Naive thymus-derived CD4-positive, alpha-beta T cell (primary cell): ENCODE measurements at places on chromosomes 5 and 9.

DNA sequence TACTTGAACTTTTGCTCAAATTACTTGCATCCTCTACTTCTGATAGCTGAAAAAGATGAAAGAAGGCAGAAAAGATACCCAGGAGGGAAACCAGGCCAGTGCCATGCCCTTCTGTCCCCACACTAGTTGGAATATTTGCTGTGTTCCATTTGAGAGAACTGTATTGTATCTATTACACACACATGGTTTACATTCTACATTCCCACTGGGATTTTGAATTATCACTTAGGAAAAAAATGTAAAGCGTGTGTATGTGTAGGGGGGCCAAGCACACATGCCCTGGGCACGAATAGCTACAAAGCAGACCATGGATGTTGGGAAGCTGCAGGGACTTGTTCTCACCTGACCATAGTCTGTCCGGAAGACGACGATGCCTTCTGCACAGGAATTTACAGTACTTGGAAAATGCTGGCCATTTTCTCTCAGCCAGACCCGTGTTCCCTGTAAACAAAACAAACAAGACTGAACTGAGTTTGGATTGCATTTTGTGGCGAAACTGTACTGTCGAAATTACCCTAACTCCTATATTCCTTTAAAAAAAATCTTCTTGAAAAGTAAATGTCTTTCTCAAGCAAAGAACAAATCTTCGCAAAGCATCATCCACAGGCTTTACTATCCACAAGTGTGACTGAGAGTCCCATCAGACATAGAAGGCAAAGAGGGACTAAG is 58.7 kb downstream of the MYO10 start:
- DNase-seq, result no peak

DNA sequence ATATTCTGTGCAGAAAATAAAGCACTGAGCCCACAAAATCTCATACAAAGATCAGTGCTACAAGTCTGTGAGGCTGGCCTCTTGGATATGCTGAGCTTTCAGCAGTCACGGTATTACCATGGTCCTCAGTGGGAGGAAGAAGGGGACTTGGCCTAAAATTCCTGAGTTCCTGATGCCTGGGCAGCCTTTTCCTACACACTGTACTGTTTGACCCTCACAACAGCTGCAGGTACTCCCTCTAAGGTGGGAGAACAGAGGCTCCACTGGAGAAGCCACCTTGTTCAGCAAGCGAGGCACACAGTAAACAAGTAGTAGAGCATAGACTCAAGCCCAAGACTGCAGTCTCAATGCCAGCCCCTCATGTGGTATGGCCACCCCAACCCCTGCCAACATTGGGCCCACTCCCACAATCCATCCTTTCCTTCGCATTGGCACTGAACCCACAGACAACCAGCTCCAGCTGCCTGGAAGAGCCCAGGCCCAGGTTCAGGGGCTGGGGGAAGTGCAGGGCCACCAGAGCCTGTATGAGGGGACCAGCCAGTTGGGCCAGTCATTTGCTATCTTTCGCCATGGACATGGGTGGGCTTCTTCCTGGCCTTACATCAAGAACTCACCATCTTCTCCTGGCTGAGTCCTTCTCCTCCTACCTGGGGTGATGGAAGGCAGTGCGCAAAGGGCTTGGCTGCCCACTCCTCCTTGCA is 14.3 kb downstream of the ACSL6 start:
- DNase-seq, result no peak

DNA sequence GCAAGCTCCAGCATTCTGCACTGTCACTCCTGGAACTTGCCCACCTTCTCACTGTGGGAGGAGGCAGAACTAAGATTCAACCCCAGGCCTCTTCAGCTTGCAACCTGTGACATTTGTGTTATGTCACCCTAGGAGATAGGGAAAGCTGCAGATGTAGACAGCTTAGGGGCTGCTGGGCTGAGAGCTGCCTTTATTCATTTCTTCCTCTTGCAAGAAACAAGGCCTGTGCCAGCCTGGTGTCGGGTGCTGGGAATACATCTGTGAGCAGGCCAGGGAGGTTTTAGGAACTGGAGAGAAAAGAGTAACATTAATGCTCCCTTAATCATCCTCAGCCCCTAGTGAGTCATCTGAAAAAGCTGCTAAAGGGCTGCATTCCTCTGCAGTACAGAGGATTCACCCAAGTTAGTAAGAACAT is 101.8 kb downstream of the FGF18 start:
- DNase-seq, result no peak

DNA sequence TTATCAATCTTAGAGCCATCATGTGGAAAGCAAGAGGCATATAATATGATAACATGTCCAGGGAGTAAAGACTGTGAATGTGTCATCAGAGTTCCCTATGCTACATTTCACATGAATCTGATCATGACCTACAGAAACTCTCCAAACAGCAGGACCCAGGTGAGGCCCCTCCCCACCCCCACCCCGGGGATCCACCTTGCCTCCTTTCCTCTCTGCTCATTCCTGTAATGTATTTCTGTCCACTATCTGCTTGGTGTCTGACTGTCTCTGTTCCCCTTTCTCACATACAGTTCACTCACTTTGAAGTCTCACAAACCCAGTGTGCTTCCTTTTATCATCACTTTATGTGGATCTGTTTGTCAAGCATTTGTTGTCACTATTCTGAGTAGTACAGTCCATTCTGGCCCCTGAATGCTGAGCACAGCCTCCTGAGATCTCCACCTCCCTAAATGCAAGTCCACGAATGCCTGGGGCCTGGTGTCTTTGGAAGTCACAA is 76.4 kb upstream of the SMARCA2 start:
- DNase-seq, result no peak

DNA sequence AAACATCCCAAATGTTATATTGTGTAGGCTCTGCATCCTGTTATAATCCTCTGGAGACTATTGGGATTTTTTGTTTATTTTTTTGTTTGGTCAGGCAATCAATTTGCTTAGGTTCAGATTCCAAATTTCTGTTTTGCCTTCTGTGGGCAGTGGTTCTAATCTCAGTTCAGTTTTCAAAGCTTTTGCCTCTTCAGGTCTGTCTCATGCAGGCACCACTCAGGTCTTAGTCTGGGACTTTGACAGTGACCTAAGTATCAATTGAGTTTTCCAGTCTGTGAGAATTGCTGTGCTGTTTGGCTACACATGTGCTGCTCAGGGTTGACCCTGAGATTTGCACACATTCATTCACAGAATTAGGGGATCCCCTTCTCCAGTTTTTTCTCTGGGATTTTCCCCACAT is 14.1 kb downstream of the SNX2 start:
- no peak for DNase-seq

DNA sequence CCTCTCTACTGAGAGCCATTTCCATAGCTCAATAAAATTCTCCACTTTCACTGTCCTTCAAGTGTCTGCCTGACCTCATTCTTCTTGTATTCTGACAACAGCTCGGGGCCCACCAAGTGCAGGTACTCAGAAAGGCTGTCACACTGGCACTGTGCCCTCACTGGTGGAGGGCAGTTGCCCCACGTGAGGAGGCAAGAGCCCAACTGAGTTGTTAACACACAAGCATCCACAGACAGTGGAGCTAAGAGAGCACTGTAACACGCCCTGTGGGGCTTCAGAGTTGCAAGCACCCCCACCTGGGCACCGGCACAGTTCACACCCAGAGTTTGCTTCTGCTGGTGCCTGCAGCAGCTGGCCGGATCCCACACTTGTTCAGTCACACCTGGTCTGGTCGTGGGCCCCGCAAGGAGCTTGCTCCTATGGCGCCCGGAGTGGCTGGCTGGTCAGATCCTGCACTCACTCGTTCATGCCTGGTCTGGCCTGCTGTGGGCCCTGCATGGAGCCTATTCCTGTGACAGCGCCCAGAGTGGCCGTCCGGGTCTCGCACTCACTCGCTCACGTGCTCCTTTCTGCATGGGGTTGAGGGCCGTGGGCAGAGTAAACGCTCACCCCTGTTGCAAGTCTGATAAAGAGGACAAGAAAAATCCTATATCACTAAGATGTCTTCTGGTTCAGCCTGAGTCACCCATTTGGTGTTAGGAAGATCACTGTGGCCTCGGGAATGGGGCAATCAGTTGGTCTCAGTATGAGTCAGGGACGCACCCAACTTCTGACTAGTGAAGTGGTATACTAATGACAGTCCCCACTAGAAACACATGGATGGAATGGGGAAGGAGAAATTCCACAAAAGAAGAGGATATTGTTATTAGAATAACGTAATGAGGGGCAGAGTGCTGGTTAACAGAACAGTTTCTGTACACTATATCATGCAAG is 87.0 kb upstream of the CCNH start:
- DNase-seq, result no peak

- no peak for DNase-seq
Observed at GRCh38 chr5:122415030-122415800, 103.2 kb downstream of the SNCAIP start.

DNA sequence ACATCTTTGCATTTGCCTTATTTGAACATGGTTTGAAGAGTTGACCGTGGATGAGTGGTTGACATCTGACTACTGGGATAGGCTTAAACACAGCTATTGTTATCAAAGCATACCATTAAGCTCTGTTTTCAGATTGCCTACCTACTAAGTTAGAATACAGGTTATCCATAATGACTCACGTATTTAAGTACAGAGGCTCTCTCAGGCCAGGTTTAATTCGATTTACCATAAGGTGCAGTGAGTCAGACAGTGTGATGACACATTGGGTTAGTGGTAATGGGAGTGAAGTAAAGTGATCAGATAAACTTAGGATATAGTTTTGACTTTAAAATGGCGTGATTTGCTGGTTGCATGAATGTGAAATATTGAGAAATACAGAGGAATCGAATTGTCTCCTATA is 732.0 kb upstream of the CTNND2 start:
- DNase-seq, result no peak

- DNase-seq, result peak; percentile 40
Observed at GRCh38 chr5:139474890-139475791, 4.3 kb downstream of the SMIM33 start.

DNA sequence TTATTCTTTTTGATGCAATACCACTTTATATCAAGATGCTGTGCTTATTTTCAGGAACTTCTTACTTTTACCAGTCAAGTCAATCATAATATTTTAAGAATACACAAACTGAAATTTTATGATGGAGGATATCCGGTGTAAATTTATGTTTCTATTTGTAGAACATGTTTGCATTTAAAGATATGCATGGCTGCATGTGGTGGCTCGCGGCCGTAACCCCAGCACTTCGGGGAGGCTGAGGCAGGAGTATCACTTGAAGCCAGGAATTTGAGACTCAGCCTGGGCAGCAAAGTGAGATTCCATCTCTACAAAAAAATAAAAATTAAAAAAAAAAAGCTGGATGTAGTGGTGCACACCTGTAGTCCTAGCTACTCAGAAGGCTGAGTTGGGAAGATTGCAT is 73.5 kb upstream of the ALDH1A1 start:
- DNase-seq, result no peak

DNA sequence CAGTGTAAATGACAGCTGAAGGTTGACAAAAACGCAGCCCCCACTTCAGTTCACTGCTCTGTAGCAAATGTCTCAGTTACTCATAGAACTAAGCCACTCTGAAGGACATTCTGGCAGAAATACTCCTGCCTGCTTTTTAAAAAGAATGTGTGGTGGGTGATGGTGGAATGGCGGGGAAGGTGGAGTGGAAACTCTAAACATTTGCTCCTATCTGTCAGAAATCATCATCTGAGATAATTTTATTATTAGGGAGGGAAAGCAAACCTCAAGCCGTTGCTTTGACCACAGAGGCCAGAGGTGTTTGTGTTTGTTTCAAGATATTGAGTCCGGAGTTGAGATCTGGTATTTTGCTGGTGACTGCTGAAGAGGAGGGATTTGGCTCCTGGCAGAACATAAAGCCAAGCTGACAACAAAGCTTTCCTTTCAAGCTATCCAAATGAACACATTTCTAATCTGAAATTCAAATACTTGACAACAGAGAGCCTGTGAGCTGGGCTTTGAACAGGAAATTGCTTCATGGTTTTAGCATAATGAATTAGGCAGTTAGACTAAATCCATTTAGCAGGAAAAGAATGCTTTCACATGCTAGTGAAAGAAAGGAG is 362.7 kb downstream of the CSNK1G3 start:
- no peak for DNase-seq

- no peak for DNase-seq
Observed at GRCh38 chr5:40017135-40017534, 592.4 kb upstream of the DAB2 start.

DNA sequence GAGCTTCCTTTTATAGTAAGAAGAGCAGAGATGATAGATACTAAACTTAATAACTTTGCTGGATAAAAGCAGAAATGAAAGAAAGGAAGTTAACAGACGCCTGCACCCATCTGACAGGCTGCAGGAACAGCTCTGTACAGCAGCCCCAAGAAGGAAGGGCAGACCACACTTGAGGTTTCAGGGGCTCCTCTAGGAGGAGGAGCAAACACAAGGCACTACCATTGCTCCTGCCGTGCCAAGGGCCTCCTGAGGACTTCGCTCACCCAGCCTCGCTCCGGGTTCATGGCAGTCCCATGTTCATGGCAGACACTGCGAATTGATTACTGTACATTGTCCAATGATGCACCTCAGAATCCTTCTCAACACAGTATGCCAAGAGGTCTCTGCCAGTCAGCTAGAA is 85.1 kb downstream of the AMBP start:
- DNase-seq, result no peak

DNA sequence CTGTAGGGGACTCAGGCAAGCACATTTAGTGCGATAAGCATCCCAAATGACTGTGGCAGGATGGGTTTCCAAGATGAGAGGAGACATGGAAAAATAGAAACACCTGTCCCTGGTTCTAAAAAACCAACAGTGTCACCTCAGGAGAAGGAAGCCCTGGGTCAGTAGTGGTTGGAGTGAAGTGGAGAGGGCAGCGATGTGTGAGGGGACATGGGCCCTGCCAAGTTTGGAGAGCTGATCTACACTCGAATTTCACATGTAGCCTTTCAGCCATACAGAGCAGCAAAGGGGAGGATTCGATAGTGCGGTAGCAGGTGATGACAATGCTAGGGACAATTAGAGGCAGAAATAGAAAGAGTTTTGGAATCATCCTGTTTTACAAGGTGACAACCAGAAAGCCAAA is 32.6 kb upstream of the LHX2 start:
- no peak for DNase-seq

DNA sequence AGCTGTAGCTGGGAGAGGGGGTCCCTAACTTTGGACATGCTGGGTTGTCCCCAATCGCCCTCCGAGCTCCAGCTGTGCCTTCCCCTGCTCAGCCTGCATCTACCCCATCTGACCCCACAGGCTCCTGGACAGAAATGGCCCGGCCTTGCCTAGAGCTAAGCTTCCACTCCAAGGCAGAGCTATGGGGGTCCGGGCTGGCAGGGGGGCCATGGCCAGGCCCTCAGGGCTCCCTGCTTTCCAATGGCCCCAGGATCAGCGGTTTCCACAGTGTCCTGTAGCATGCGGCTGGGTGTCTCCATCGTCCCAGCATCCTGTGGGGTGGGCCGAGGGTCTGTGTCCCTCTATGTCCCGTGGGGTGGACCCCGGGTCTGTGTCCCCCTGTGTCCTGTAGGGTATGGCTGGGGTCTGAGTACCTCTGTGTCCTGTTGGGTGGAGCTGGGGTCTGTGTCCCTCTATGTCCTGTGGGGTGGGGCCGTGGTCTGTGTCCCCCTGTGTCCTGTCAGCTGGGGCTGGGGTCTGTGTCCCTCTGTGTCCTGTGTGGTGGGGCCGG is 130.6 kb downstream of the RXRA start:
- DNase-seq, result no peak
